ENCODE measurements at places on chromosomes 7 and 10.

GRCh38 chr7:122965306-122965705, 30.2 kb downstream of the TAS2R16 start:
- DNase-seq: no peak

- DNase-seq: no peak
Measured at GRCh38 chr10:18542832-18543231, 108.6 kb downstream of the NSUN6 start.

DNA sequence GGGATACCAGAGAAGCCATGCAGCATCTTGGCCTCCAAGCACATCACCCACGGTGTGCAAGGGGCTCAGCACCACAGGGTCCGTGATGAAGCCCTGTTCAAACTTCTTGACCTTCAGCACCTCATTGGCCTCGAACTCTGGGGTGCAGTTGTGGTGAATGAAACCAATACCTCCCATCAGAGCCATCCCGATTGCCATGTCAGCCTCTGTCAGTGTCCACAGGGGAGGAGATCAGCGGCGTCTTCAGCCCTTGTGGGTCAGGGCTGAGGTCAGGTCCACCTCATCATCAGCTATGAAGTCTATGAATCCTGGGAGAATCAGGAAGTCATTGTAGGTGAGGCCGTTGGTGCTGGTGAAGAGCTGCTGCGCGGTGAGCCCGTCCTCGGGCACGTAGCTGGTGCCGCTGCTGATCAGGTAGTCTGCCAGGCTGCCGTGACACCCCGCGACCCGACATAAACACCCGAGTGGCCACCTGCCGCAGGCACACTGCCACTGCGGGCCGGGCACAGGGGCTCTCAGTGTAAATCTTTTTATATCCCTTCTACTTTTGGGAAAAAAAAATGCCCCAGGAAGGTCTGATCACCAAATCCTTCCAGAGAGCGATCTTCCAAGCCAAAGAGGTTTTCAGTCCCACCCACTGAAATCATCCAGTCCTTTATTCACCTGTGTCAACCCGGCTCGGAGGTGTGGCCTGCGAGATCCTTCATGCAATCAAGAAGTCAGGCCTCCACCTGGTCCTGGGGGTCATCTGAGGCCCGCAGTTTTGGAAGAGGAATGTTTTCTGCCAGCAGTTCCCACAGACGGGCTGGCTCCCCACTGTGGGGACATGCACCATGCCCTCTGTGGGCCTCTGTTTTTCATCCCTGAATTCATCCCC, 144.1 kb upstream of the KCNMA1 start:
- DNase-seq: peak; percentile 46

GRCh38 chr7:23277359-23277989, 21.7 kb upstream of the MALSU1 start:
- DNase-seq: no peak

- peak; percentile 22 for DNase-seq
Measured at GRCh38 chr7:158409120-158409519, 178.5 kb downstream of the PTPRN2 start.

- DNase-seq: no peak
Measured at GRCh38 chr7:16708511-16708910, 45.0 kb upstream of the TSPAN13 start.

All from breast epithelium (tissue), 4 donors.